NB4 (cell line): ENCODE measurements at places on chromosomes 2 and 18.

GRCh38 chr2:70143314-70144150 is 47.3 kb downstream of the C2orf42 start:
- peak; percentile 69 for DNase-seq

DNA sequence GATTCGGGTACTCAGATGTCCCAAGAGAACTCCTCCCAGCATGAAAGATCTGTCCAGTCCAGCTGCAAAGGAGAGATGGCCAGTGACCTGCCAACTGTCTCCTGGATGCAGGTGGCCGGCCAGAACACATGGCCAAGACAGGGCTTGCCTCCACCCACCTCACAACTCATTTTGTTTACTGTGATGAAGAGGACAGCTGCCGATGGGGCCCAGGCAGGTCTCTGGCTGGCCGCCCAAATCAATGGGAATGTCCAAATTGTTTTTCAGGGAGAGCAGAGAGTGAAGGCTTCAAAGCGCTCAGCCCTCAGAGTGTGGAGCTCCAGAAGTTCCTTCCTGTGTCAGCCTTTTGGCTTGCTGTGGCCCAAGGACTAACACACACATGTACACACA is 41.9 kb downstream of the FOSL2 start:
- no peak for DNase-seq

DNA sequence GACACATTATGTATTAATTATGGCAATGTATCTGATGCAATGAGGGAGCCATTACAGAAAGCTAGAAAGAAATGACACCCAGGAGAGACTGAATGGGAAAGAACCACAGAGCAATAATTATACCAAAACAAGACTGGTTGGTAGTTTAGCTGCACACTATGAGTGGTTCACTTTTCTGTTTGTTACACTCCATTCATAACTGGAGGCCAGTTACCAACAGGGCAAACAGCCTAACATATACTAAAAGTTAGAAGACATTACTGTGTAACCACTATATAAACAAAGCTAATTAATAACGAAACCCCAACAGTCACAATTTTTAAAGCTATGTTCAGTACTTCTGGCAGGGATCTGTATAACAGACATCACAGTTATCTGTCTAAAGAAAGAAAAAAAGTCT is 49.4 kb downstream of the NBAS start:
- no peak for DNase-seq

DNA sequence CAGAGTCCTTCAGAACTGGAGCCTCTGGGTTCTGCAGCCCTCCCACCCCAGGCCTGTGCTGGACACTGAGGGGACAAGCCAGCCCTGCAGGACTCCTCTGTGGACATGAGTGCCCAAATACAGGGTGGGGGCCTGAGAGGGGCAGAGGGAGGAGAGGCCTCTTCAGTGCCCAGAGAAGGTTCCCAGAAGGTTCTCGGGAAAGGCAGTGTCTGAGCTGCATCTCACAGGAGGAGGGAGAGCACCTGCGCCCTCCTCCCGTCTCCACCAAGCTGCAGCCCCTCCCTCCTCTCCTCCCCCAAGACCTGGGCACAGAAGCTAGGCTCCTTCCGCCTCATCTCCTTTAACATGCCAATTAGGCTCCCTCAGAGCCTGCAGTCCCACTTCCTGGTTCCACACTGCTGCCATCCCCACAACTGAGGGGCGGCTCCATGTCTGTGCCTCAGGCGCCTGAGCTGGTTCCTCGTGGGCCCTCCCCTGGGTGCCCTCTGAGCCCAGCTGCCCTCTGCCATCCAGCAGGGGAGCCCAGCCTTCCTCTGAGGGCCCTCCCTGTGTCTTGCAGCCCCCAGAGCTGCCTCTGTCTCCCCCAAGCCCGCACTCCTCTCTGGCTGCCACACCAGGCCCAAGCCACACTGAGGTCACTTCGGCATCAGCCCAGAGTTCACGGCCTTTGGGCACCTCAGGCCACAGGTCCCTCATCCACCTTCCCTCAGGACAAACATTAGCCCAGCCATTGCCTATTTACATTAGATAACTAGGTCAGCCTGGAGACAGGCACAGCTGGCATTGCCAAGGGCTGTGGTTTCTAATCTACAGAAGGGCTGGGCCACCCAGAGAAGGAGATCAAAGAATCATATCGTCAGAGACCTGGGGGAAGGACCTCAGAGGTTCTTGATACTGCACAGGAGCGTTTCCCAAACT is 28.9 kb downstream of the KCNK3 start:
- DNase-seq: no peak

DNA sequence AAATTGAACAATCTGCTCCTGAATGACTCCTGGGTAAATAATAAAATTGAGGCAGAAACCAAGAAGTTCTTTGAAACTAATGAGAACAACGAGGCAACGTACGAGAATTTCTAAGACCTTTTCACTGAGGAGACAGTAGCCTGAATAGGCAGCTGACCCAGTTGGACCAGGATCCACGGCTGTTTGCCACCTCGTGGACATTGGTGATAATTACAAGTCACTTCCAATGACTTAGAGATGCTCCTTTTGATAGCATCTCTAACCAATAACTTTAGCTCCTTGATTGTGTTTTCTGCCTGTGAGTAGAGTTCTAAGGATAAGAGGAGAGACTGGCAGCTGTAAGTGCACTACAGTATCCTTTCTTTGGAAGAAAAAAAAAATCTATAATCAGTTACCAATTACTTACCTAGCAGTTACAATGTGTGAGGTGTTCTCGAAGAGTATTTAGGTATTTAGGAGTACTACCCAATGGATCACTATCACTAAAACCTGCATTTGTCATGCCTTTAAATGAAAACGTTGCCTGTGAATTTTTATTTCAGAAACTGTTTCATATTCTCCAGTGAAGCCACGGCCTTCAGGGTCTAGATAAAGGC is 31.3 kb upstream of the CNTNAP5 start:
- peak; percentile 44 for DNase-seq

DNA sequence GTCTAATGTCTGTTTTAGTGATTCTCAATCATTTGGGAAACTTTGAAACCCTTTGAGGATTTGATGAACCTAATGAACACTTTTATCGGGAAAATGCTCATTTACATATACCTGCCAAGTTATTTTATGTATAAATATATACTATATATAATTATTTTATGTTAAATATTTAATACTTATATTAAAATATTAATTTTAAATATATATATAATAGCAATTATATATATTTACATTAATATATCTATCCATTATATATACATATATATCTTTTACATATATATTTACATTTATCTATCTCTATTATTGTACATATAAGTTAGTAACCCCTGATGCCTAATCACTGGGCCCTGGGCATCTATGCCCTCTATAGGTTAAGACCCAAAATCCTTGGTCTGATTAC is 763.3 kb upstream of the FSHR start:
- no peak for DNase-seq

DNA sequence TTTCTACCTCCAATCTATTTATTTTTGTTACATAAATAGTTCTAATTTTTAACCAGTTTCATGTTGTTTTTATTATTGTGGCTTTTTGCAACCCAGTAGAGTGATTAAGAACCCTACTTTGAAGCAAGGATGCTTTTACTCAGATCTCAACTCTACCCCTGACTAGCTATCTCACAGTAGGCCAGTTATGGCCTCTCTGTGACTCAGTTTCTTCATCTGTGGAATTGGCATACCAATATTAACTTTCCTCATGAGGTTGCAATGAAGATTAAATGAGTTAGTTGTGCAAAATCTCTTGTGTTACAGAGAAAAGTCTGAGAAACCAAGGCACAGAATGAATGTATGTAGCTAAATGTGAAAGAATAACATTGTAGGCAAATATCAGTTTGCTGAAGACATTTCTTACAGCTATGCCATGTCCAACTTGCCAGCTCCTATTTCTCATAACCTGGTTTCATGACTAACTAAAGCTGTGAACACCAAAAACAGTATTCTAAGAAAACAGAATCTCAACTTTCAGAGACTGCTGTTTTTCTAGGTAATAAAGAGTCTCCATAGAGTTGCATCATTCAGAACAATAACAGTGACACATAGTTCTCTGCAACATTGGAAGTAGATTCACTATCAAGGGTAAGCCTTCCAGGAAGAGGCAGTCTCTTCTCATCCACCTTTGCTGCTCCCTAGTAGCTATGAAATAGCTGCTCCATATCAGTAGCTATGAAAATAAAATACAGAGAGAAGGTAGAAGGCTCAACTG is 33.2 kb upstream of the CYTIP start:
- DNase-seq: no peak

DNA sequence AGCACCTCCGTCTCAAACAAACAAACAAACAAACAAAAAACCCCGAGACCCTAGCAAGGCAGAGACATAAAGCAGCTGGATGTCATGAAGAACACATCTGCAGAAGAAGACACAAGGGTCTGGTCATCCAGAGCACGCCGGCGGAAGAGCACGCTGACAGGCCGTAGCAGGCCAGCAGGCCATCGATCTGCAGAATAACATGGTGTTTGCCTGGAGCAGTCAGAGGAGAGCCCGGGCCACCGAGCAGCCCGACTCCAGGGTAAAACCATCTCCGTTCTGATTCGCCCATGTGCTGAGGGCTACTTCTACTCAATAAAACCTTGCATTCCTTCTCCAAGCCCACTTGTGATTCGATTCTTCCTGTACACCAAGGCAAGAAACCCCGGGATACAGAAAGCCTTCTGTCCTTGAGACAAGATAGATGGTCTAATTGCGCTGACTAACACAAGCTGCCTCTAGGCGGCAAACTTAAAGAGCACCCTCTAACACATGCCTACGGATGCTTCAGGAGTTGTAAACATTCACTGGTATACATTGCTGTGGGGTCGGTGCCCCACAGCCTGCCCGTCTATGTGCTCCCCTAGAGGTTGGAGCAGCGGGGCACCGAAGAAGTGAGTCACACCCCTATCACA is 549.8 kb upstream of the NRXN1 start:
- no peak for DNase-seq

- DNase-seq: no peak
Measured at GRCh38 chr2:2472044-2472443, 141.0 kb upstream of the MYT1L start.

DNA sequence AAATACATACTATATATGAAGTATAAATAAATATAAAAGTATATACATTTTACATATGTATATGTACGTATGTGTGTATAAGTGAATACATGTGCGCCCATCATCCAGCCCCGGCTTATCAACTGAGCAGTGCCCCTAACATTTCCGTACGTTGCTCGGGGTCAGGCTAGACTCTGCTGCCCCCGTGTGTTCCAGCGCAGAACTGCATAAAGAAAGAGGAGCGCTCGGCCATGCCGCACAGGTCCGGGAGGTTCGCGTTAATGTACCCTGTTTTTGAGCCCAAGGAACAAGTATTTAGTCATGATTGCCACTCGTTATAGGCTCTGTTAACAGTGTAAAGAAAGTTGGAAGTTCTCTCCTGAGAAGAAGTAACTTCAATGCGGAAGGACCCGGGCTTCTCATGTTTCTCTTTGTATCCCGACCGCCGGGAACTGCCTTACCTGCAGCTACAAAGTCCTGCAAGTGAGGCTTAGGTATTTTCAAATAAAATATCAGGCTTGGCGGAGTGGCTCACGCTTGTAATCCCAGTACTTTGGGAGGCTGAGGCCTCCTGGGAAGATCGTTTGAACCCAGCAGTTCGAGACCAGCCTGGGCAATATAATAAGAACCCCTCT is 55.7 kb downstream of the CD8B2 start:
- peak; percentile 81 for DNase-seq

DNA sequence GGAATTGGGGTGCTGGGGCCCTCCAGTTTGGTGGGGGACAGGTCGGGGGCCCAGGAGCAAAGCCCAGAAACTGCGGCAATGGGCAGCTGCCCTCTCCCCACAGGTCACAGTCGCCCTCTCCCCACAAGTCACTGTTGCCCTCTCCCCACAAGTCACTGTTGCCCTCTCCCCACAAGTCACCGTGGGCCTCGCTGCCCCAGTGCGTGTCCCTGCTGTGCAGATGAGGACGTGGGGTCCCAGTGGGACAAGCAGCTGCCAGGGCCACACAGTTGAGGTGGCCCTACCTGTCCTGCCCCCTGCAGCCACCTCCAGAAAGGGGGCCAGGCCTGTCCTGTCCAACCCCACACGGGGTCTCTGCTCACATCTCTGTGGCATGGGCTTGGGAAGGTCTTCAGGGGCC is 13.0 kb upstream of the AGXT start:
- no peak for DNase-seq

DNA sequence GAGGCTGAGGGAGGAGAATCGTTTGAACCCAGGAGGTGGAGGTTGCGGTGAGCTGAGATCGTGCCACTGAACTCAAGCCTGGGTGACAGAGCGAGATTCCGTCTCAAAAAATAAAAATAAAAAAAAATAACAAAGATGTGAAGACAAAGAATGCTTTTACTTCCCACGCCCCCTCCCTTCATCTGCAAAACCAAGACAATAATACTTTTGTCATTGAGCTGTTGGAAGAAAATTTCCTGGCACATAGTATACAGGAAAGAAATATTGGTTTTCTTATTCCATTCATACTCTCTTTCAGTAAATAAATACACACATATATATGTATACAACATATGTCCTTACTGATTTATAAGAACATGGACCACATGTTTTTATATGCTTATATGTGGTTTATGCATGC is 12.2 kb downstream of the GREB1 start:
- DNase-seq: no peak

GRCh38 chr2:71930049-71930681 is 217.5 kb downstream of the CYP26B1 start:
- DNase-seq: no peak

DNA sequence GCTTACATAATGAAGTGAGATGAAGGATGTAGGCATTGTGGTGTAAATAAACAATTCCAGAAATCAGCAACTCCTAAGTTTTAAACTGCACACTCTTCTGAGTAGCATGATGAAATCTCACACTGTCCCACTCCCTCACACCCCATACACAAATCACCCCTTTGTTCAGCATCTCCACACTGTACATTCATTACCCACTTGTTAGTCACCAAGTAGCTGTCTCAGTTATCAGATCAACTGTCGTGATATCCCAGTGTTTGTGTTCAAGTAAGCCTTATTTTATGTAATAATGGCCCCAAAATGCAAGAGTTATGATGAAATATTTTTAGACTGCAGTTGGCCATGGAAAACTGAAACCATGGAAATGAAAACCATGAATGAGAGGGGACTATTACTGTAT is 135.7 kb downstream of the GRB14 start:
- DNase-seq: no peak

DNA sequence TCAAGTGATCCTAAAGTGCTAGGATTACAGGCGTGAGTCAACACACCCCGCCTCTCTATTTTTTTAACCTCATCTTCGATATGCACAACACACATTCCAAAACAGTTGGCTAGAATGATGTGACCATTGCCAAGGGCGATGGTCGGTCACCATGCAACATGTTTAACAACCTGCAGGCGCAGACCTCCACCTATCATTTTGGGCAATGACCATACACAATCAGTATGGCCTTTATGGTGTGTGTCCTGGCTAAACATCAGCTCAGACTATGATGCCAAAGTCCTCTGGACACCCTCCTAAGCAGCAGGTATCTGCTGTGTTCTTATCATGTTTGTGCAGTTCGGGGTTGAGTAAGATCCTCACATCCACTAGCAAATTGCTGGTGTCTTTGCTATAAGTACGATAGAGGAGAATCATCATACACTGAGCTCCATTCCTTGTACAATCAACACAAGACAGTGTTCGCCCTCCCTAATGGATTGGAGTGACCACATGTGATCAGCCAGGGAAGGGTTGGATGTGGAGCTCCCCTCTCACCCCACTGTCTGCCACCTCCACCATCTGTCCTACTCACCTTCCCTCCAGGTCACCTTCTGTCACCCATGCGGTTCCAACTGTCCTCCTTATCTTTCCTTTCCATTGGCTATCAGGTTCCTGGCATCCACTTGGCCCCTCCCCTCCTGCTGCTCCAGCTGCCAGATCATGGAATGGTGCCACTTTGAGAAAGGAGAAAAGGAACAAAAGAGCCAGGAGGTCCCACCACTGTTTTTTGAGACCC is 7.9 kb upstream of the RNF152 start:
- no peak for DNase-seq

GRCh38 chr2:175976391-175977157 is 25.5 kb downstream of the LNPK start:
- no peak for DNase-seq
